ENCODE measurements at places on chromosomes 12 and 14. TPM values are rescaled to one million over a fixed set of nuclear protein-coding genes. Genes with fewer than 3 reads are reported as not detected.

DNA sequence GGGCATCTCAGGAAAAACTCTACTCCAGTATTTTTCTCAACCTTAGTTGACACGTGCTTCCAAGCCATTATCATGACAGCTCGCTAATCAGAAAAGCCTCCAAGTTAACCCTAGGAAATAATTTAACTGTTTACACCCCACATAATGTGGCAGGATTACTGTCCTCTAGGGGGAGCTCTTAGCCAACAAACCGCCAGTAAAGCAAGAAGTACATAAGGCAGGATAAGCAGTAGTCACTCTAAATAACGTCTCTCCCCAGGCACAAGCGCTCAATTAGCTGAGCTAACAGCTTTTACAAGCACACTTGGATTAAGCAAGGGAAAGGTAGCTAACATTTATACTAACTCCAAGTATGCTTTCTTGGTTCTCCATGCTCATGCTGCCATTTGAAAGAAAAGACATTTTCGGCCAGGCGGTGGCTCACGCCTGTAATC, 22.8 kb downstream of the APOBEC1 start:
- H3K36me3 ChIP-seq, result no peaks in the 10 kb centered on the region
- no peak overlapping the region for H3K4me3 ChIP-seq
- DNase-seq, result no peak
- H3K27me3 ChIP-seq, result no peaks in the 10 kb centered on the region
- no peak overlapping the region for H3K27ac ChIP-seq

The KCNH3 gene
- total RNA-seq, result not detected

DNA sequence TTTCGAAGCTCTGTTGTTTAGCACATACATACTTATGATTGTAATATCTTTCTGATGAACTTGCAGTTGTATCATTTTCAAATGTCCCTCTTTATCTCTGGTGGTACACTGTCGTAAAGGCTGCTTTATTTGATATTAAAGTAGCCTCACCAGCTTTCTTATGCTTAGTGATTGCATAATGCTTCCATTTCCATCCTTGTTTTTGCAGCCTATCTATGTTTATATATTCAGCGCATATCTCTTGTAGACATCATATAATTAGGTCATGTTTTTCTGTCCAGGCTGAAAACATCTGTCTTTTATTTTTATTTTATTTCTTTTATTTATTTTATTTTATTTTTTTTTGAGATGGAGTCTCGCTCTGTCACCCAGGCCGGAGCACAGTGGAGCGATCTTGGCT, 34.6 kb downstream of the ACAD10 start:
- H3K36me3 ChIP-seq, result no peaks in the 10 kb centered on the region
- DNase-seq, result no peak
- H3K4me1 ChIP-seq, result no peaks in the 10 kb centered on the region
- H3K4me3 ChIP-seq, result no peak overlapping the region

DNA sequence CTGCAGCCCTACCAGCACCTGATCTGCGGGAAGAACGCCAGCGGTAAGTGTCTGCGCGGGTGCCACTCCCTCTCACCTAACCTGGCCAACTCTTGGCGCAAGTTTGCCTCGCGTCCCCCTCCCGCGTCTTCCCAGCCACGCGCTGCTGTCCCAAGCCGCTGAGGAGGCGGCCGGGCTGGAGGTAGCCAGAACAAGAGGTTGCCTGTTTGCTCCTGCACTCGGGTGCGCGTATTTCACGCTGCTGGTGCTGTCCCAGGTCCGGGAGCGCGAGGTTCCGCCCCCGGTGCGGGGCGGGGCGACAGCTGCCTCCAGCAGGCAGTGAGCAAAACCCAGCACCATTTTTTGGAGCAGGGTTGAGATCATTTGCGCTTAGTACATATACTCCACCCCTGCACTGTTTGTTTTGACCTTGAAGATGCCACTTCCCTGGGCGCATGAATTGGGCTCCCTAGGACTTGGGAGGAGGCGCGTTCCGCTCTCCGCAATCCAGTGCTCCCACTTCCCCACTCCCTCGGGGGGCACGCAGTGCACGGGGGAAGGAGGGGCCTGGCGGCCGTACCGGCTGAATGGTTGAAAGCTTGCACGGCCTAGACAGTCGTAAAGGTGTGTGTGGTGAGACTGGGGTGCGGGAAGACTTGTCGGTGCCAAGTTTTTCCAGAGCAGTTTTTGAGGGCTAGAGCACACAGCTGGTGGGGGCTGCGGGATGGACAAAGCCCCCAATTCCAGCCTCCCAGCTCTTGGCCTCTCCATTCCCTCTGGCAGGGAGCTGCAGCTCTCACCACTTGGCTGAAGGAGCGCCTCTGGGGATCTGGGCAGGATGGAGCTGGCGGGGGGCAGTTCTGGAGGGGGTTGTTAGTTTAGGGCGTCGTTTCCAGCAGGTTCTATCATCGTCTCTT, 226.9 kb upstream of the CRY1 start:
- no peaks in the 10 kb centered on the region for H3K36me3 ChIP-seq
- H3K4me1 ChIP-seq, result peaks cover 71% of the 10 kb centered on the region
- peak overlapping the region; percentile 87 for H3K27ac ChIP-seq
- H3K27me3 ChIP-seq, result peaks cover 76% of the 10 kb centered on the region

The CACNA2D4 gene
- total RNA-seq, result 3.1 TPM

The SIRT4 gene
- 0.70 TPM for total RNA-seq

DNA sequence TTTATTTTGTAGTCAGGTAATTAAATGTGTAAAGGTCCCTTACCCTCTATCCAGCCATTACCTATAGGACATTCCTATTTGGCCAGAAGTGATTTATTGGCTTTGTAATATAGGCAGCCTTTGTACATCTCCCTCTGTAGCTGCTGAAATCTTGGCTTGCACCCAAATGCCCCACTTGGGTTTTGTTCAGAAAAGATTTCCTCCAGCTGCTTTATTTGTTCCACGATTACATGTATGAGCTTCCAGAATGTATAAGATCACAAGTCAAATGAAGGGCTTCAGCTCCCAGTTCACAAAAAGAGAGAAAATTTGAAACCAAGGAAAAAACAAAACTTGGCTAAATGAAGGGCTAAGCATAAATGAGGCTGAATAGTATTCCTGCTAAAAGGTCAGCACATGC, 103.4 kb downstream of the EFCAB11 start:
- H3K4me3 ChIP-seq, result no peak overlapping the region
- H3K36me3 ChIP-seq, result no peaks in the 10 kb centered on the region
- no peaks in the 10 kb centered on the region for H3K27me3 ChIP-seq
- no peak overlapping the region for H3K27ac ChIP-seq

GRCh38 chr14:24238527-24239037, 3.8 kb downstream of the TINF2 start:
- peak overlapping the region; percentile 23 for H3K27ac ChIP-seq
- peaks cover 26% of the 10 kb centered on the region for H3K36me3 ChIP-seq
- H3K4me1 ChIP-seq, result peaks cover 16% of the 10 kb centered on the region
- no peak for DNase-seq
- no peaks in the 10 kb centered on the region for H3K27me3 ChIP-seq

DNA sequence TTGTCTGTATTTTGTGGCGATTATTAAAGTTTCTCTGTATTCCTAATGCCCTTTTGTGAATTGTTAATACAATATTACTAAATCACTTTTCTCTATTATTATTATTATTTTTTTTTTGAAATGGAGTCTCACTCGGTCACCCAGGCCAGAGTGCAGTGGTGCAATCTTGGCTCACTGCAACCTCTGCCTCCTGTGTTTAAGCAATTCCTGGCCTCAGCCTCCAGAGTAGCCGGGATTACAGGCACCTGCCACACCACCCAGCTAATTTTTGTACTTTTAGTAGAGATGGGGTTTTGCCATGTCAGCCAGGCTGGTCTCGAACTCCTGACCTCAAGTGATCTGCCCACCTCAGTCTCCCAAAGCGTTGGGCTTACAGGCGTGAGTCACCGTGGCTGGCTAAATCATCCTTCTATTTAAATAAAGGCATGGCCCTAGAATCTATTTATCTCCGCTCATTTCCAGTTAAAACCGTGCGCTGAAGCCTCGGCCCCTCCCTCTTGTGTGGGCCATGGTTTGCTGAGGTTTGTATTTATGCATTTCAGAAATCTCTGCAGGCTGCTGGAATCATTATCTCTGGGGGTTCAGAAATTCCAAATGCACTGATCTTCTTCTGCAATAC, 1136.4 kb upstream of the TMEM132C start:
- no peak overlapping the region for H3K27ac ChIP-seq
- no peaks in the 10 kb centered on the region for H3K27me3 ChIP-seq
- no peaks in the 10 kb centered on the region for H3K36me3 ChIP-seq
- H3K4me1 ChIP-seq, result peaks cover 11% of the 10 kb centered on the region
- no peak for DNase-seq

- H3K36me3 ChIP-seq, result no peaks in the 10 kb centered on the region
- H3K4me1 ChIP-seq, result peaks cover 3% of the 10 kb centered on the region
- DNase-seq, result no peak
- no peak overlapping the region for H3K4me3 ChIP-seq
- no peaks in the 10 kb centered on the region for H3K27me3 ChIP-seq
Measured at GRCh38 chr12:110141389-110141788, 17.2 kb downstream of the IFT81 start.

DNA sequence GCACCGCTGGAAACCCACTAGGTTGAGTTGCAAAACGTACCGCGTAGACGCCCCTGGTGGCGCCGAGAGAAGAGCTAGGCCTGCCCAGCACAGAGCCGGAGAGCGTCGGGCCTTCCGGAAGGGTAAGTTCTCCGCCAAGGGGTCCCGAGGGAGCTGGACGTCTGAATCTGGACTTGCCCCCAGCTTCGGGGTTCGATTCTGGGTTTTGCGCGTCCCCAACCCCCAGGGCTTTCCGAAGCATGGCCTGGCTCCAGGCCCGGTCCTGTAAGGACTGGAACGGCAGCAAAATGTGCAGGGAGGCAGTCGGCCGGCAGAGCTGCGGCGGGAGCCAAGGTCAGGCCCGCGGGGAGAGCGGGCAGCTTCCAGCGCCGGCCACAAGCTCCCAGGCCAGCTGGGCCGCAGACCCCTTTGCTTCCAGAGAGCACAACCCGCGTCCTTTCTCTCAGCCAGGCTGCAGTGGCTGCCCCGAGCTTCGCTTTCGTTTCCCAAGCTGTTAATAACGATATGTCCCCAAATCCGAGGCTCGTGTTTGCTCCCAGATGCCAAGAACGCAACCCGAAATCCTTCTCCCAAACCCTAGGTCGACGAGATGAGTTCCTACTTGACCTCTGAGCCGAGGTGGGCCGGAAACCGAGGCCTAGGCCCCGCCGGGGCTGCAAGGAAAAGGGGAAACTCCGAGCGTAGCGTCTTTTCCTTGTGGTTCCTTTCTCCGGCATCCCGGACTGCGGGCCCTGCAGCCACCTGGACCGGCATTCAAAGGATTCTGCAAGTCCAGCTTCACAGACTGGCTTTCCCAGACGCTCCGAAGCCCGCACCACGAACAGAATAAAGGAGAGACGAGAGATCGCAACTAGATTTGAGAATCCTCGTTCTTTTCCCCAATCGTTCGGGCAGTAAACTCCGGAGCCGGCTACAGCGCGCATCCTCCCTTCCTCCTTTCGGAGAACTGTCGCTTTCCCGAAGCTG, 3.2 kb upstream of the TBX5 start:
- peaks cover 100% of the 10 kb centered on the region for H3K27me3 ChIP-seq
- no peaks in the 10 kb centered on the region for H3K36me3 ChIP-seq
- peak overlapping the region; percentile 88 for H3K27ac ChIP-seq
- H3K4me3 ChIP-seq, result peak overlapping the region; percentile 64
- H3K4me1 ChIP-seq, result no peaks in the 10 kb centered on the region

DNA sequence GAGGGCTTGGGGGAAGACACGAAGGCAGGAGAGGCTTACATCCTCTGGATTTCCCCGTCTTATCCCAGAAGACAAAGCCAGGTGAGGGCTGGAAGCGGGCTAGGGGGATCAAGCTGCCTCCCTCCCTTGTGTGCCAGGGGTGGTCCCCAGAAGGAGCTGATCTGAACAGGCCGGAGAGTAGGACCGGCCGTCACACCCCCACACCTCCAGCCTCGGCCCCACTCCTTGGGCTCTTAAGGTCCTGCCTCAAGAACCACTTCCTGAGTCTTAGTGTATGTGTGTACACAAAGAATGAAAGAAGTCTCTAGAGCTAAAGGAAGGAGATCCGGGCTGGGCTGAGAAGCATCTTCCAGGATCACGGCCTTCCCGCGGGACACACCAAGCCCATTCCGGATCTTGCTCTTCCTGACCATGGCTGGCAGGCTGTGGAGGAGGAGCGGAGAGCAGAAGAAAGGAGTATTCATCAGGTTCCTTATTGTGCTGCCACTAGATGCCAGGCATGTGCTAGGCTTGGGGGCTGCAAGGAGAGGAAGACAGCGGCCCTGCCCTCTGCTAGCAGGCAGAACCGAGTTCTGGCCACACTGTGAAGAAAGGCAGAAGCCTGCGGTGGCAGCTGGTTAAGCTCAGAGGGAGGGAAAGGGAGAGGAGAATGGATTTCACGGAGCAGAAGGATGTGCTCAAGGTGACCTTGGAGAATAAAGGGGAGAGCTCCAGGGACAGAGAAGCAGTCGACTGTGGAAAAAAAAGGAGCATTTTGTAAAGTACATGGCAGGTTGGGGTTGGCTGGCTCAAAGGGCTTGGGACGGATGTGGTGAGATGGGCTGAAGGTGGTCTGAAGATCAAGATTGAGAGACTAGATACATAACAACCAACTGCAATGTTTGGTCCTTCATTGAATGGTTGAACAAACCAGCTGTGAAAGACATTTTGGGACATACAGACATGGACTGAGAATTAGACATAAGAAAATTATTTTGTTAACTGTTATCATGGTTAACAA, 1.3 kb upstream of the CD63 start:
- H3K27ac ChIP-seq, result peak overlapping the region; percentile 94
- no peaks in the 10 kb centered on the region for H3K27me3 ChIP-seq
- peak overlapping the region; percentile 91 for H3K4me3 ChIP-seq
- H3K36me3 ChIP-seq, result peaks cover 23% of the 10 kb centered on the region

DNA sequence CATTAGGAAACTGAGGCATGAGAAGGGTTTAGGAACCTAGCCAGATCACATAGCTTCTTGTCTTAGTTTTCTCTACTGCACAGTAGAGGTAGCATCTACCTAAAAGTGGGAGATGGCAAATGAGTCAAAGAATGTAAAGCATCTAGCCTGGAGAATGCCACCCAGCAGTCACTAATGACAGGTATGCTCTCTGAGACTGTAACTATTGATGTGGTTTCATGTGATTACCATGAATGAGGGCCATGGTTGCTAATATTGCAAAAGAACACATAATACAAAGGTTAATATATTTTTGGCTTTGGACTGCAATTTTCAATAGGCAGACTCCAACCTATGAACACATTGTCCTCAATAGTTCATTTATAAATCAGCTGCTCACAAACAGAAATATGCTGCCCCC, 389.9 kb downstream of the GRIN2B start:
- no peak overlapping the region for H3K4me3 ChIP-seq
- H3K4me1 ChIP-seq, result no peaks in the 10 kb centered on the region
- no peak for DNase-seq
- H3K36me3 ChIP-seq, result no peaks in the 10 kb centered on the region

DNA sequence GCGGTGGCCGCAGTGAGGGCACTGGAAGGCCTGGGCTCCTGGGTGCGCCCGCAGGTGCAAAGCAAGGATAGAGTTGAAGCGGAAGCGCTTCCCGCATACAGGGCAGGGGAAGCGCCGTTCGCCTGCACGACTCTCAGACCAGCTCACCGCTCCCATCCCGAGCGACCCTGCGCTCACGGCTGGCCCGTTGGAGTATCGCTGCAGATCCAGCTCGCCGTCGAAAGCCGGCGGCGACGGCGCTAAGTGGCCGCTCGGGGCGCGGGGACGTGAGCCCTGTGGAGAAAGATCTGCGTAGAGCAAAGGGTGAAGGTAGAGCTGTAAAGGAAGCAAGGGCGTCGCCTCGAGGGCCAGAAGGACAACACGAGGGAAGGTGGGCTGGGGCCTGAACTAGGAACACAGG, 5.4 kb downstream of the ZNF219 start:
- no peak overlapping the region for H3K27ac ChIP-seq
- peaks cover 26% of the 10 kb centered on the region for H3K4me1 ChIP-seq
- H3K27me3 ChIP-seq, result no peaks in the 10 kb centered on the region
- H3K4me3 ChIP-seq, result no peak overlapping the region
- DNase-seq, result no peak
